Left forelimb (tissue), 1 donor: ENCODE measurements at places on chromosomes 7 and 10.

DNA sequence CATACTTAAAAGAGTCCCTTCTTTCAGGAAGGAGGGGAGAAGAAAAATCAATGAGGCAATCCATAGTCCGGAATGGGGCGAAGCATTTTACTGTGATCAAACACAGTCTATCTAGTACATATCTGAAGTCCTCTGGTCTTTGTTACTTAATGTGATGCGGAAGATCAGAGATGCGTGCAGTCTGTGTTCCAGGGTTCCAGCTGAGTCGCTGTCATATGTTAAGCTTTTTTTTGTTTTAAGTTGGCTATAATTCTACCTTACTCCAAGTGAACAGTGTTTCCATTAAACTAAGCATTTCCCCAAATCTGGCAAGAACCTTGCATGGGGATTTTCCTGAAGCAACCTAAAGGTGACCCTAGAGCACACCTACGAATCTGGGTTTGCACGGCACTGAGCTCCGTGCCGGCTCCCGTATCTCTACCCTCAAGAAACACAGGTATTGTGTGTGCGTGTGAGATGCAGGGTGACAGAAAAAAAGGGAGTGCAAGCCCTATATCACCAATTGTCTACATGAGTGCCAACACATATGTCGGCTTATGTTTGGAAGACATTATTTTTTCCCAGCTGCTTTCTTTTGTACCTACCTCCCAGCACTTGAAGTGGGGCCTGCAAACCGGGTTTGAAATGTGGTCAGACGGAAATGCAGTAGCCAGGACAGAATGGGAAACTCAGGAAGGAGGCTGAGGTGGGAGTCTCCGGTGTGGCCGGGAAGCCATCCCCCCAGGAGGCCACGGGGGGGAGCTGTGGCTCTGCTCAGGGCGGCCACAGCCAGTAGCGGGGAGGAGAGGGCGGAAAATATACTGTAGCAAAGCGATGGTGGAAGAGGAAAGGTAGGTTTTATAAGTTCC is 435.8 kb upstream of the MGMT start:
- DNase-seq, result peak; percentile 92

DNA sequence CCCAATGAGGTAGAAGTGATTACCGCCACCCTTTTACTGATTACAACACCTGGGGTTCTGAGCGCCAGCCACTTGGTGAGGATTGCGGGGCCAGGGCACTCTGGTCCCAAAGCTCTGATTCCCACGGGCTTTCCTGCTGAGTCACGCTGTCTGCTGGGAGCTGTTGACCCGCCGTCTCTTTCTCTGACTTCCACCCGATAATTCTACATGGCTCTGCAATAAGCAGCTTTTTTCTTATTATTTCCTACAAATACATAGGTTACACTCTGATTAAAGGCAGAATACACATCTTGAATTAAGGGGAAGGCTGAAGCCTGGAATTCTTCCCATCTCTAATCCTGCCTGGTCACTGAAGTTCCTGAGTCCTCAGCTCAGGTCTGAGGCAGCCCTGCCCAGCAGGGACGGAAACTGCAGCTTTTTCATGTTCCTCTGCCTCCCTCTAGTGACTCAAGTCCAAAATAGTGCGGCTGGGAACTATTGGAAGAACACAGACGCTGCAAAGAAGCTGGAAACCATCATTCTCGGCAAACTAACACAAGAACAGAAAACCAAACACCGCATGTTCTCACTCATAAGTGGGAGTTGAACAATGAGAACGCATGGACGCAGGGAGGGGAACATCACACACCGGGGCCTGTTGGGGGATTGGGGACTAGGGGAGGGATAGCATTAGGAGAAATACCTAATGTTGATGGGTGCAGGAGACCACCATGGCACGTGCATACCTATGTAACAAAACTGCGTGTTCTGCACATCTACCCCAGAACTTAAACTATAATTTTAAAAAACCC is 178.3 kb downstream of the PRKCQ start:
- DNase-seq, result peak; percentile 72

- DNase-seq, result peak; percentile 20
Measured at GRCh38 chr10:47033541-47034270, 122.5 kb downstream of the PTPN20 start.

GRCh38 chr7:6531492-6532279 is 19.6 kb downstream of the GRID2IP start:
- no peak for DNase-seq

GRCh38 chr10:119726676-119727261 is 919 bp downstream of the INPP5F start:
- no peak for DNase-seq
